T-cell (primary cell): ENCODE measurements at places on chromosomes 16 and 17.

DNA sequence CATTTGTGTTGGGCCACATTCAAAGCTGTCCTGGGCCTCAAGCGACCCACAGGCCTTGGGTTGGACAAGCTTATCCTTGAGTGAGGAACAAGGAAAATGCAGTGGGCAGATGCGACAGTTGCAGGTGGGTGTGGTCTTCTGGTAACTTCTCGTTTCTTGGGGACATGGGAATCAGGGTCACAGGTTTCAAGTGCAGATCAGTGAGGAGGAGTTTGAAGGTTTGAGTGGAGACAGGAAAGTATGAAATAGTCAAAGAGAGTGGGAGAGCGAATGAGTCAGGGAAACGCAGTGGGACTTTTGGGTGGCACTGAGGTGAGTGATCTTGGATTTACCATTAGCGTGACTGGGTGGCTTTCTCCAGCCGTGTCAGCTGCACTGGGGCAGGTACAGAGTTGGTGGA is 15.4 kb upstream of the CCL22 start:
- no peak for DNase-seq

DNA sequence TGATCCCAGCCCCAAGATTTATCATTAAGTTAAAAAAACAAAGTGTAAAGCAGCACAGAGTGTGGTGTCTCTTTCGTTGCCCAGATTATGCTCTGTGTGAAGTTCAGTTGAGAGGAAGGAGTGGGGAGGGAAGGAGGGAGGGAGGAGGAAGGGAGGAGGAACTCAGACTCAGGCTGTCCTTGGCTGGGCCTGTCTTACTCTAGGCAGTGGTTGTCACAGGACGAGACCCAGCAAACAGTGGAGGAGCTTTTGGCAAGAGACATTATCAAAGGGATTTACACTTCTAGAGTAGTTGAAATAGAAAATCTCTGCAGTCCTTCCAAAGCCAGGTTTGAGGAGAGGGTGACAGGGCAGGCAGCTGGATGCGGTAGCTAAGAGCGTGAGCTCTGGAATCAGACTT is 27.8 kb downstream of the KNOP1 start:
- no peak for DNase-seq

- DNase-seq: no peak
Measured at GRCh38 chr16:19505600-19506303, 16.1 kb downstream of the GDE1 start.

DNA sequence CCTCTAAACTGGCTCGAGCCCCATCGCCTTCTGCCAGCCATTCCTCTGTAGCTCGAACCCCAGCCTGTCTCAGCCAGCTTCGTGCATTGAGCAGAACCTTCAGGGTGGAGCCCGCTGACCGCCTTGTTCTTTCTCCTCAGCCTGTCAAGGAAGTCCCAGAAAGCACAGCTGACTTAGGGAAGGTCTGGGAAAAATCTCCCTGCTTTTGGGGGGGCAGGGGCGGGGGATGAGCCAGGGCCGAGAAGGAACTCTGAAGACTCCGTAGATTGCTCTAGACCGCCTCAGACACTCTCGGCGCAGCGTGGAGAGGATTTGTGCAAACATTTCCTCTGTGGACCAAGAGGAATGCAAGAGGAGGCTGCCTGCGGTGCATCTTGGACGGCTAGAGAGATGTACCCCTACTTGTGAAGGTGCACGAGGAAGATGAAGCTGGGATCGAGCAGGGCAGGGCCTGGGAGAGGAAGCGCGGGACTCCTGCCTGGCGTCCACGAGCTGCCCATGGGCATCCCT is at the start of gene GLP2R:
Gene GLP2R (plus strand): TSS at position 284 of the 510 bp plus-strand sequence. CDS start 140 bp downstream, at position 424.
- DNase-seq: no peak

- DNase-seq: no peak
Measured at GRCh38 chr17:45143767-45144198, 4.5 kb upstream of the HEXIM1 start.

- DNase-seq: no peak
Measured at GRCh38 chr16:87101903-87102302, 215.3 kb downstream of the C16orf95 start.
